ENCODE measurements at places on chromosomes 16 and 17.

DNA sequence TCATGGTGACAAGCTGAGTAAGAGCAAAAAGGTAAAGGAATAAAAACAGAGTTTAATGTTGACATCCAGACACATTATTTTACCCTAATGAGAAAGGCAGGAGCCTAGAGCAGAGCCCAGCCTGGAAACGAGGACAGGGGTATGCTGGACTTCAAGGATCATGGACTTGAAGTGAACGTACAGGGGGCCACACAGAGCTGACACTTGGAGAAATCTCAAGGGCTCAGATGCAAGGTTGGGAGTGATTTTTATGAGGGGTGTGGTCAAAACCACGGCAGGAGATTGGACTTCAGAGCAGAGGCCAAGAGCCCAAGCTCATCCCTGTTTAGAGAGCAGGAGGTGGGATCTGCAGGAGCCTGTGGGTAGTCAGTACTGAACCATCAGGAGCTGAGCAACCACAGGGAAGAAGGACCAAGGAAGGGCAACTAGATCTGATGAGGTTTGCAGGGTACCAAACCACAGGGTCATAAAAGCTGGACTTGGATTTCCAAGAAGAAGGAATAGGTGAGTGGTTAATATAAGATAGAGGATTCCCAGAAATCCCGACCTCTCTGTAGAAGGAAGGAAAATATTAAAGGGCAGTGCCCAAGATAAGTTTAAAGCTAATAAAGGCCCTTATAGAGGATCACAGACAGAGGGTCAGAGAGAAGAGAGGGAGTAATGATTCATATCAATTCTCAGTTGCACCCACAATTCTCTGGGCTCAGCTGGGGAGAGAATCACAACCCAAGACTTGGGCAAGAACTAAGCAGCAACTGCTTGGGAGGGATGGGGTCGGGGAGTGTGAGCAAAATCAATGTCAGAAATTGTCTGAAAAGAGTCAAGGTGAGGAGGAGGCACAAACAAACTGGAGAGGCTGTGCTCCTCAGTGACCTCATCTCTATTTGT, 331.7 kb downstream of the SOX9 start:
- DNase-seq, result no peak

- DNase-seq, result no peak
Measured at GRCh38 chr17:27241346-27241946, 52.5 kb upstream of the WSB1 start.

GRCh38 chr16:1537138-1537577, 3.7 kb downstream of the TMEM204 start:
- DNase-seq, result no peak

- no peak for DNase-seq
Measured at GRCh38 chr16:82219298-82219697, 49.3 kb upstream of the MPHOSPH6 start.

DNA sequence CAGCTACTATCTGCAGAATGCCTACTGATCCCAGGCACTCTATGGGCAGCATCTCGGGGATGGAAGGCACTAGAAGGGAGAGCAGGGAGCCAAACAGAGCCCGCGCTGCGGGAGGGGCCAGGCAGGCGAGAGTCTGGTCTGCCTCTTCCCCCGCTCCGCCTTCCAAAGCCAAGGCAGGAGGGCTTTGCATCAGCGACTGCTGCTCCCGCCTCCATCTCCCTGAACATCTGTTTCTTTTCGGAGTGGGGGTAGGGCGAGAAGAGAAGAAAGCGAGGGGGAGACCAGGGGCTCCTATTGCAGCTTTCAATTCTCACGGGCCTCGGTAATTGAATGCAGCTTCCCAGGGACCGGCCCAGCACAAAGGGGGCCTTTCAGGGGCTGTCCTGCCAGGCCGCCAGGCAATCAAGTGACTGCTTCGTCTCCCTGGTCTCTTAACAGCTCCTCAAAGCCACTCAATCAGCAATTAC, 31.4 kb upstream of the CDC42EP4 start:
- DNase-seq, result peak; percentile 62

DNA sequence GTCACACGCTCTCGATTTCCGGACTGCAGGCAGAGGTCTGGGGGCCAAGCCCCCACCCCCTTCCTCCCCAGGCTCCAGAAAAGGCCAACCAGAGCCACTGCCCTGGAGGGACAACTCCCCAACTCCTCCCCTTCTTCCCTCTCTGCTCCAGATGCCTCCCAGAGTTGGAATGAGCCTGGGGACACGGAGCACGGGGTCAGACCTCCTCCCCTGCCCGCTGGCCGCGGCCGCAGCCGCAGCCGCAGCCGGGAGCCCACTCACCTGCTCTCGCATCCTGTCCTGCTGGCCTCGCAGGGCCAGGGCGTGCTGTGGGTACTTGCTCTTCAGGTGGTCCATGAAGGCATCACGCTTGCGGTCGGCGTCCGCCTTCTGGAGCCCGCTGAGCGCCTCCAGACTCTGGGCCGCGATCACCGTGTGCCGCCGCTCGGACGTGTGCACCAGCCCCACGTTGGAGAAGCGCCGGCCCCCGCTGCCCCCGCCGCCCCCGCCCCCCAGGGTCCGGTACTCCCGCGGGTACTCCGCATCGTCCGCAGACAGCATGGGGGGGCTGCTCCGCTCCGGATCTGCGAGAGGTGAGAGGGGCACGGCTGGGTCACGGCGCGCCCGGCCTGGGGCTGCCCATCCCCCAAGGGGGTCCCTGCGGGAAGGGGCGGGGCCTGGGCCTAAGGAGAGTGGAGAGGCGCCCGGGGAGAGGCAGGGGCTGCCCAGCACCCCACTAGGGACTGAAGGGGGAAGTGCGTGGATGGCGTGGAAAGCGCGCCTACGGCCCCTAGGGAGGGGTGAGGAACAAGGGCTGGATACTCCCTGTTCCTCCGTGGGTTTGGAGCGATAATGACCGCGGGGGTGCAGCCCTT, 27.3 kb downstream of the SRCIN1 start:
- DNase-seq, result no peak
